NCI-H82 (cell line): ENCODE measurements at places on chromosomes 7 and 10.

- peak; percentile 91 for DNase-seq
Measured at GRCh38 chr7:104958371-104958865, 55.6 kb upstream of the KMT2E start.

GRCh38 chr10:60305380-60305892 is 84.2 kb downstream of the ANK3 start:
- DNase-seq, result no peak

- no peak for DNase-seq
Measured at GRCh38 chr7:102045681-102046372, 228.4 kb downstream of the CUX1 start.

DNA sequence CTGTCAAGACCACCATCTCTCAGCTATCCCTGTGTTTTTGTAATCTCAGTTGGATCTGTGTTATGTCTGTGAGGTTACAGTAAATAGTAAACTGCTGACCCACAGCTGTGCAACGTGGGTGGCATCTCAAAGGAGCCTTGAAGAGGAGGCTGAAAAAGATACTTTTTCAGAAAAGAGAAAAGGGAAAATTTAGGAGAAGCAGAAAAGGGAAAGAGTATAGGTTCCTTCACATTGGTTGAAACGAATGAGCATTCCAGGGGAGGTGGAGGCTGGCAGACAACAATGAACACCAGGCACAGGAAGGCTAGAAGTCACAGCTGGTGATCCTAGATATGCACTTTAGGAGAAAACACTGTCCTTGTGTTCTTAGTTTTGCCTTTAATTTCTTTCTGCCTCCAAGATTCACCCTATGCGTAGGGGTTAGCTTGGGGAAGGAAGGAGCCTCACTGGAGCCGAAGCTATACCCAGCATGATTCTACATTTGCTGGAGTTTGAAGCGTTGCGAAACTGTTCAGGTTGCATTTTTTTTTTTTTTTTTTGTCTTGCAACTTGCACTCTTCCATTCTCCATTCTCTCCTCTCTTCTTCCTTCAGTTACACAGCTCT is 18.3 kb downstream of the CPED1 start:
- DNase-seq, result no peak

DNA sequence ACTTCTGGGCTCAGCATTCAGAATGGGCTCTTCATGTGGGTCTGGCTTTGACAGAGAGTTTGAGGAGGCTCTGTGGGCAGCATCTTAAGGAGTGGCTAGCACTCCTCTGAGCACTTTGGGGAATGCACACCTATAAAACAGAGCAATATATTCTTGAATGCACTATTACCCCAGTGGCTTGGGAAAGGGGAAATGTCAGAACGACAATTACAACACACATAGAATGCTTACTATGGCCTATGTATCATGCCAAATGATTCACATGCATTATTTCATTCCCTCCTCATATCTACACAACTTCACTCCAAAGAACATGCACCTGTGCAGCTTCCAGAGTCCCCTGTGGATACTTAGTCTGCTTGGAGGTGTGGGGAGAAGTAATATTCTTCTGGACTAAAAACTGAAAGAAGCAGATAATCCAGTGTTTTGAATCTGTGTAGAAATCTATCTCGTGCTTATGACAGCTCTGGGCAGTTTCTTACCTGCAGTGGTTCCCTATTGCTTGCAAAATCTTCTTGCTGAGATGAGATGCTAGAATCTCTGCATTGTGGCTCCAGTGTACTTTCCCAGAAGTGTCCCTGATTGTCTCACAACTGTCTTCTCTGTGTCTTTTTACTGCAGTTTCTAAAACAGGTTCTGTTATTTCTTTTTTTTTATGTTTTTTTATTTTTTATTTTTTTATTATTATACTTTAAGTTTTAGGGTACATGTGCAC is 5.5 kb upstream of the MGAM start:
- DNase-seq, result no peak

DNA sequence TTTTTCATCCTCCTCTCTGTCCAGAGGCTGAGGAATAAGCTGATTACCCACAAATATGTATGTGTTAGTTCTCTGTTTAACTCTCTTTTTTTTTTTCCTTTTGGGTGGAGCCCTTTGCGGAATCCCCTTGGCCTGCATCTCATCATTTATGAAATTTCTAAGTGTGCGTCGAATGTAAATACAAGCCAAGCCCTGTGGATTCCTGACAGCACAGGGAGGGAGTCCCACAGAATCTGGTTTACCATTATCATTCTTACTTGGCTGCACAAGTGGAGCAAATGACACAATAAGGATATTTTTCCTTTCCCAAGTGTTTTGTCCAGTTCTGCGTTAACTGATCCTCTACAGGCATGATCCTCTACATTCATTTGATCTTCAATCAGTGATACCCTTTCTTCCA is 11.4 kb downstream of the STK31 start:
- DNase-seq, result no peak

- DNase-seq, result no peak
Measured at GRCh38 chr10:16583382-16583781, 61.7 kb upstream of the C1QL3 start.

DNA sequence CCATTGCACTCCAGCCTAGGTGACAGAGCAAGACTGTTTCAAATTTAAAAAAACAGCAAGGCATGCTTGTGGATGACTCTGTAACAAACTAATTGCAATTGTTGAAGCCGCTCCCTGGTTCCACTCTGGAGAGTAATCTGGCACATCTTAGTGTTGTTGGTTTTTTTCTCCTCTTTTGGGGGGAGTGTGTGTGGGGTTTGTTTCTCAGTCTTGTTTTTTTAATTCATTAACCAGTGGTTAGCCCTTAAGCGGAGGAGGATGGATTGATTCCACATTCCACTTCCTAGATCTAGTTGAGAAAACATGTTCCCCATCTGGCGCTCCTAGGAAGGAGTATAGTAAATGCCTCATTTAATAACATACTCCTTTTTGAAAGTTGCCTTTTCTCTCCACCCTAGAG is 8.6 kb upstream of the ZNF713 start:
- no peak for DNase-seq

GRCh38 chr10:29761916-29762315 is 127.1 kb upstream of the SVIL start:
- peak; percentile 9 for DNase-seq

- no peak for DNase-seq
Measured at GRCh38 chr7:43484678-43485395, 98.1 kb upstream of the STK17A start.

DNA sequence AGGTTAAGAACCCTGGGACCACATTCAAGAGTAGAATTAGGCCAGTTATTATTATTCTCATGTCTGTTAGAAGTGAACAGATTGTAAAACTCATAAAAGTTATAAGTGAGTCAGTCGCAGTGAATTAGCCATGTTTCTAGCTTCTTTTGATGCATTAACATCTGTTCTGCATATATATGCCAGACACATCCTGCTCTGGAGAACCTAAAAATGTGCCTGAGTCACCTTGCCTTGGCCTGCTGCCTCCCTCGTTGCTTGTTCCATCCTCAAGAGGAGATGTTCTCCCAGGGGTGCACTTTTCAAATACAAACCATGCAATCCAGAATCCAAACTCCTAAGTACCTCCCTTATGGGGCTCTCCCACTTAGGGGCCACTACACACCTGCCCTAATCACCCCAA is 14.8 kb downstream of the TSPAN12 start:
- DNase-seq, result no peak

GRCh38 chr7:105611856-105612775 is 30.8 kb upstream of the EFCAB10 start:
- DNase-seq, result no peak

GRCh38 chr7:139396323-139396951 is 36.7 kb downstream of the LUC7L2 start:
- no peak for DNase-seq

DNA sequence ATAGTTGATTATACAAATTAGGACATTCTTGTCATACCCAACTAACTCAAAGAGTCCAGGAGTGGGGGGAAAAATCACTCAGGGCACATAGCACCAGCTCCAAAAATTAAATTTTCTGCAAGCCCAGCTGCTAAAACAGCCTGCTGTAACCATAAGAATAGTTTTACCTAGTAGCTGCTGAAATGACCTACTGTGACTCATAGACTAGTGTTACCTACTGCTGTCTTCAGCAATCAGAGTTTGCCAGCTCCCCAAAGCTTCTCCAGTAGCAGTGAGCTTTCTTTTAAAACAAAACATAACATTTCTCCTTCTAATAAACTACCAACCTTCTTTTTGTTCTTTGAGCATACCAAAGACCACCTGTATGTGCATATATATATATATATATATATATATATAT is 4.2 kb upstream of the ARHGAP12 start:
- no peak for DNase-seq

GRCh38 chr7:44665531-44666213 is 59.2 kb downstream of the OGDH start:
- no peak for DNase-seq
